Stimulated activated CD8-positive, alpha-beta memory T cell treated with anti-CD3 and anti-CD28 coated beads, Interleukin-2, amount 100 ng/mL, for 1 hour (primary cell): ENCODE measurements at places on chromosomes 13 and 19.

- no peak for DNase-seq
Observed at GRCh38 chr13:43054803-43055802, 31.7 kb downstream of the DNAJC15 start.

GRCh38 chr19:2087621-2088100, 8.5 kb downstream of the MOB3A start:
- DNase-seq = no peak

DNA sequence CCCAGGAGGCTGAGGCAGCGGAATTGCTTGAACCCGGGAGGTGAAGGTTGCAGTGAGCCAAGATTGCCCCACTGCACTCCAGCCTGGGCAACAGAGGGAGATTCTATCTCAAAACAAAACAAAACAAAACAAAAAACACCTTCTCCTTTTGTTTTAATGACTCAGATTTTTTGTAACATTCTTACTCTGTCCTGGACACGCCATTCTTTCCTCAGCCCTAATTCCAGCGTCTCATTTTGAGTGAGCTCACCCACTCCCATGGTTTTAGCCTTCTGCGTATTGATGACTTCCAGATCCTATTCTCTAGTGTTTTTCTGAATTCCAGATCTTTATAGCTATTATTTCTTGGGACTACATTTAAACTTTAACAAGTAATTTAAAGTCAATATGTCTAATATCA, 326.3 kb downstream of the MYO16 start:
- no peak for DNase-seq

GRCh38 chr19:42577016-42577415, 17.7 kb downstream of the CEACAM8 start:
- no peak for DNase-seq

- DNase-seq = no peak
Observed at GRCh38 chr13:42477596-42478190, 96.3 kb upstream of the TNFSF11 start.

GRCh38 chr13:35838356-35838755, 292.8 kb downstream of the DCLK1 start:
- no peak for DNase-seq

DNA sequence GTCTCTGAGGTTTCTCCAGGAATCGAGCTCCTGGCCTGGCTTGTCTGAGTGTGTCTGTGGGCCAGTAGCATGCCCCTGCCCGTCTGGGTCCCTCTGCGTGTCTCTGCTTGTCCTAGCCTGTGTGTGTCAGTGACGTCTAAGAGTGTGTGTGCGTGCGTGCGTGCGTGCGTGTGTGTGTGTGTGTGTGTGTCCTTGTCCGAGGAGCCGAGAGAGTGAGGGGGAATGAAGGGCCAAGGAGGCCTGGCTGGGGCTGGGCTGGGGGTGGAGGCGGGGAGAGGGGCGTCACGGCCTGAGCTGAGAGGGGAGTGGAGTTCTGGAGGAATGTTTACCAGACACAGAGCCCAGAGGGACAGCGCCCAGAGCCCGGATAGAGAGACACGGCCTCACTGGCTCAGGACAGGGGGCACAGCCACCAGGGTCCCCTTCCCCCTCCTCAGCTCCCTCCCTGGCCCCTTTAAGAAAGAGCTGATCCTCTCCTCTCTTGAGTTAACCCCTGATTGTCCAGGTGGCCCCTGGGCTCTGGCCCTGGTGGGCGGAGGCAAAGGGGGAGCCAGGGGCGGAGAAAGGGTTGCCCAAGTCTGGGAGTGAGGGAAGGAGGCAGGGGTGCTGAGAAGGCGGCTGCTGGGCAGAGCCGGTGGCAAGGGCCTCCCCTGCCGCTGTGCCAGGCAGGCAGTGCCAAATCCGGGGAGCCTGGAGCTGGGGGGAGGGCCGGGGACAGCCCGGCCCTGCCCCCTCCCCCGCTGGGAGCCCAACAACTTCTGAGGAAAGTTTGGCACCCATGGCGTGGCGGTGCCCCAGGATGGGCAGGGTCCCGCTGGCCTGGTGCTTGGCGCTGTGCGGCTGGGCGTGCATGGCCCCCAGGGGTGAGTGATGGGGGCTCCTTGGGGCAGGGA, at the start of gene AXL:
TSS of gene AXL (plus strand) at position 609 of the 893 bp plus-strand sequence. CDS start at position 779, 170 bp downstream.
- no peak for DNase-seq

DNA sequence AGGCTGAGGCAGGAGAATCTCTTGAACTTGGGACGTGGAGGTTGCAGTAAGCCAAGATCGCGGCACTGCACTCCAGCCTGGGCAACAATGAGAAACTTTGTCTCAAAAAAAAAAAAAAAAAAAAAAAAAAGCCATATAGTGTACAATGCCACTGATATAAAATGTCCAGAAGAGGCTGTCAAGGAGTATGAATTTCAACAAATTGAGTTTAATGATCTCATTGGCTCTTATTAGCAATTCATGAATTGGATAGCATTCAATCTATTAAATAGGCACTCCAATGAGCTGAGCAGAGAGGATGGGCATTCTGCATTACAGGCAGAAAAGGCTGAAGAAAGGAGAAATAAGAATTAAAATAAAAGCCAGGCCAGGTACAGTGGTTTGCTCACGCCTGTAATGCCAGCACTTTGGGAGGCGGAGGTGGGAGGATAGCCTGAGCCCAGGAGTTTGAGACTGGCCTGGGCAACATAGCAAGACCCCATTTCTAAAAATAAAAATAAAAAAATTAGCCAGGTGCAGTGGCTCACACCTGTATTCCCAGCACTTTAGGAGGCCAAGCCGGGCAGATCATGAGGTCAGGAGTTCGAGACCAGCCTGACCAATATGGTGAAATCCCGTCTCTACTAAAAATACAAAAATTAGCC, 757 bp upstream of the LMNB2 start:
- no peak for DNase-seq

DNA sequence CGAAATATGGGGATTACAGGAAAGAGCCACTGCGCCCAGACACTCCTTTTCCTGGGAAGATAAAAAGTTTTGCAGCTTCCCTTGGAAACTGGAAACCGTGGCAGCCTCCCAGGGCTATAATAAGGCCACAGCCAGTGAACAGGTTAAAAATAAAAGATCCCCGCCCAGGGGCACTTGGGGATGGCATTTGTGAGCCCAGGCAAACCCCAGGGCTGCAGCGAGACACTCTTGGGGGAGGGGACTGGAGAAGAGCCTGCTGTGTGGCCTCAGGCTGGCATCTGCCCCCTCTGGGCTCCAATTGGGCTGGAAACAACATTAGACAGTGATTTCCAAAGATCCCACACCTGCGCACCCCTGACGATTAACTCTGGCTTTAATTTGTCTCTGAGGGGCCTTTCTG, 11.2 kb downstream of the FEM1A start:
- no peak for DNase-seq
